ENCODE measurements at places on chromosomes 4 and X. TPM values are rescaled to one million over a fixed set of nuclear protein-coding genes. Genes with fewer than 3 reads are reported as not detected.

Gene HMX1
- total RNA-seq, result not detected

Gene ETDB
- total RNA-seq, result not detected

Gene NLGN3
- total RNA-seq, result 1.1 TPM

Gene FANCB
- 1.9 TPM for total RNA-seq

Gene ATP2B3
- total RNA-seq, result not detected

Gene ESX1
- not detected for total RNA-seq

Gene ADGRL3
- 2.2 TPM for total RNA-seq

Gene UGT2A1
- not detected for total RNA-seq

Gene TCEAL5
- not detected for total RNA-seq

Measured in transverse colon (tissue), 4 donors.